Left kidney (tissue), 8 donors: ENCODE measurements at places on chromosomes 5 and 9.

DNA sequence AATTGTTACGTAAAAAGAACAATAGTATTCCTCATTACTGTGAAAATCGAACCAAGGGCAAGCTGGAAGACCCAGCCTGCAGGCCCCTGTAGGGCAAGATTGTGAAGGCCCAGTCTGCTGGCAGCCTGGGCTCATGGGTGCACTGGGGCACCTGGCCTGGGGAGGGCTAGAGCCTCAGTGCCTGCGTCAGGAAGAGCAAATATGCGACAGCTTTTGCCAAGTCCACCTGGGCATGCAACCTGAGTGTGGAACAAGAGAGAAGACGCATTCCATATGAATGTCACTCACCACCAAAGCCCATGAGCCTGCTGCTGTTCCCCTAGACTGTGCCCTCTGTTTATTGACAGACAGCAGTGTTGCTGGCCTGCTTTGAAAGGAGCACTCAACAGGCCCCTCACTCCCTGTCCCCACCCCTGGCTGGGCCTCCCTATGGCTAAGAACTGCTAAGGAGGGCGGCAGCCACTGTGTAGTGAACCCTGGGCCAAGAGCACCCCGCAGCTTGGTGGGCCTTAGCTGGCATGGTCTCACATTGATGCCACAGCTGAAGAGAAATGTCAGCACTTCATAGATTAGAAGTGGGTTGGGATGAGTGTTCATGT is 28.2 kb downstream of the PSD2 start:
- no peak for DNase-seq

GRCh38 chr5:76393035-76393680 is 9.9 kb upstream of the IQGAP2 start:
- no peak for DNase-seq

GRCh38 chr9:136614967-136615623 is 47.6 kb upstream of the EGFL7 start:
- no peak for DNase-seq

- no peak for DNase-seq
These were observed 235.1 kb upstream of the ADAMTSL1 start for GRCh38 chr9:18238752-18239447.

GRCh38 chr9:69323861-69324260 is 1.2 kb upstream of the ENTREP1 start:
- DNase-seq = peak; percentile 35

DNA sequence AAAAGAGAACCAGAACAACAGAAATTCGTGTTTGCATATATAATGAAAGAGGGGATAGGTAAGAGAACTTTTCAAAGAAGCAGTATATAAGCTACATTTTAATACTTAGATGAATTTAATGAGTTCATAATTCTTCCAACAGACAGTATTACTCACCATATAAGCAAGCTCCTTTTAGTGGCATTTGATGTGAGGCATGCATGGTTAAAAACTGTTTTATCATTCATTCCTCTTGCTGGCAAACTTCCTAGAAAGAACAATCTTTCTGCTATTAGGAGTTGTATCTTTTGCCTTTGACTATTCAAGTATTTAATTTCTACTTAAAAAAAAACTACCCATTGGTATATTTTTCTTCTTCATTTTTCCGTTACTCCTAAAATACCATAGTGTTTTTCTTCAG is 65.7 kb upstream of the EIF4EBP3 start:
- DNase-seq = no peak

GRCh38 chr9:127178686-127179632 is 56.5 kb upstream of the ANGPTL2 start:
- DNase-seq = no peak

- DNase-seq = no peak
These were observed 16.9 kb upstream of the PLCXD3 start for GRCh38 chr5:41527201-41527779.

GRCh38 chr5:172710676-172711075 is 60.3 kb downstream of the DUSP1 start:
- no peak for DNase-seq

DNA sequence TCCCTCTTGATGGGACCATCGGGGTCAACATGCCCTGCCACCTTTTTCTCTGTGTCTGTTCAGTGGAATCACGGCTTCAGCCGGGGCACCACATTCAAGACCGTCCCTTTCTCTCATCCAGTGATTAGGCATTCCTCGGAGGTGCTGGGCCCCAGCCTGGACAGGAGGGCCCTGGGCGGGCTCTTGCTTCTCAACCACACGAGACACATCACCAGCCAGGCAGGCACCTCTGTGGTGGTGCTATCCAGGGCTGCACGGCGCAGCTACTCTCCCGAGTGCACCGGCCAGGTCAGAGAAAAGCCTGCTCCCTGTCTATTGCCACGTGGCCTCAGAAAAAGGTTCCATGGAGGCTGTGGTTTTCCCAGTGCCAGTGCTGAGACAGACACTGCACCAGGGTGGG is 255.2 kb upstream of the IRX1 start:
- no peak for DNase-seq

DNA sequence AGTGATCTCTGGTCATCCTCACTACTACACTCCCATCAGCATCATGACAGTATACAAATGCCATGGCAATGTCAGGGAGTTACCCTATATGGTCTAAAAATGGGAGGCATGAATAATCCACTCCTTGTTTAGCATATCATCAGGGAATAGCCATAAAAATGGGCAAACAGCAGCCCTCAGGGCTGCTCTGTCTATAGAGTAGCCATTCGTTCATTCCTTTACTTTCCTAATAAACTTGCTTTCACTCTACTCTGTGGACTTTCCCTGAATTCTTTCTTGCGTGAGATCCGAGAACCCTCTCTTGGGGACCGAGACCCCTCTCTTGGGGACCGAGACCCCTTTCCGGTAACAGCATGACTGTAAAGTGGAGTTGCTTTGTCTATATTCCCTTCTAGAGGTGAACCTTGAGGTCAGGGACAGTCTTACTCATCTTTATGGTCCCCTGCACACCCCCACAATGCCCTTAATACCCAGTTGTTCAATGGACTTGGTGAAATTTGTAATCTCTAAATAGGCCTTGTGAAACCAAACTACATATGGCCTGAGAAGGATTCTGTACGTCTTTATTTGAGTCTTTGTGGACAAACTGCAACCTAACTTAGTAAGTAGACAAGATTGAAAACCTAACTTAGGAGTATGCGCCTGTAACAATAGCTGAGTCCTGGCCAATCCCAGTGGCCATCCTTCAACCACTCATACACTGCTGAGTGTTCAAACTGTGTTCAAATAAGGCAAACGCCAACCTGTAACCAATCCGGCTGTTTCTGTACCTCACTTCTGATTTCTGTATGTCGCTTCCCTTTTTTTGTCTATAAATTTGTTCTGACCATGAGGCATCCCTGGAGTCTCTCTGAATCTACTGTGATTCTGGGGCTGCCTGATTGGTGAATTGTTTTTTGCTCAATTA is 32.3 kb upstream of the UBTD2 start:
- no peak for DNase-seq

GRCh38 chr9:98942906-98943681 is 613 bp upstream of the COL15A1 start:
- no peak for DNase-seq

- no peak for DNase-seq
These were observed 75.3 kb downstream of the C9orf153 start for GRCh38 chr9:86184138-86184524.

- DNase-seq = no peak
These were observed 435.2 kb upstream of the ADAMTS16 start for GRCh38 chr5:4704951-4705350.

- no peak for DNase-seq
These were observed 142.5 kb upstream of the SLC24A2 start for GRCh38 chr9:19931098-19931890.

GRCh38 chr9:114947058-114947457 is 16.7 kb upstream of the TNFSF8 start:
- DNase-seq = no peak

DNA sequence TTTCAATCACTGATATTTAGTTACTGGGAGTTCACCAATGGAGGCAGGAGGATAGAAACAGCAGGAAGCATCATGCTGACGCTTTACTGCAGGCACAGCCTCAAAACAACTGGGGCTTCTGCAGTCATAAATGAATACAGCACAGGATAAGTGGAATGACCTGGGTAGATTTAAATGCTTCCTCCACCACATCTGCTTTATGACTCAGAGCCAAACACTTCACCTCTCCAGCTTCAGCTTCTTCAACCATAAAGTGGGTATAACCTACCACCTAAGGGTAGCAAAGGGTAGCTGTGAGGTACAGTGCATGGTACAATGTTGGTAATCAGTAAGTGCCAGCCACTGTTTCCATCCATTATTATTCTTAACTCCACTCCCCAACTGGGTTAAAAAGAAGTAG is 28.4 kb downstream of the RASEF start:
- no peak for DNase-seq

- no peak for DNase-seq
These were observed 672 bp downstream of the PAXX start for GRCh38 chr9:136992819-136993369.

DNA sequence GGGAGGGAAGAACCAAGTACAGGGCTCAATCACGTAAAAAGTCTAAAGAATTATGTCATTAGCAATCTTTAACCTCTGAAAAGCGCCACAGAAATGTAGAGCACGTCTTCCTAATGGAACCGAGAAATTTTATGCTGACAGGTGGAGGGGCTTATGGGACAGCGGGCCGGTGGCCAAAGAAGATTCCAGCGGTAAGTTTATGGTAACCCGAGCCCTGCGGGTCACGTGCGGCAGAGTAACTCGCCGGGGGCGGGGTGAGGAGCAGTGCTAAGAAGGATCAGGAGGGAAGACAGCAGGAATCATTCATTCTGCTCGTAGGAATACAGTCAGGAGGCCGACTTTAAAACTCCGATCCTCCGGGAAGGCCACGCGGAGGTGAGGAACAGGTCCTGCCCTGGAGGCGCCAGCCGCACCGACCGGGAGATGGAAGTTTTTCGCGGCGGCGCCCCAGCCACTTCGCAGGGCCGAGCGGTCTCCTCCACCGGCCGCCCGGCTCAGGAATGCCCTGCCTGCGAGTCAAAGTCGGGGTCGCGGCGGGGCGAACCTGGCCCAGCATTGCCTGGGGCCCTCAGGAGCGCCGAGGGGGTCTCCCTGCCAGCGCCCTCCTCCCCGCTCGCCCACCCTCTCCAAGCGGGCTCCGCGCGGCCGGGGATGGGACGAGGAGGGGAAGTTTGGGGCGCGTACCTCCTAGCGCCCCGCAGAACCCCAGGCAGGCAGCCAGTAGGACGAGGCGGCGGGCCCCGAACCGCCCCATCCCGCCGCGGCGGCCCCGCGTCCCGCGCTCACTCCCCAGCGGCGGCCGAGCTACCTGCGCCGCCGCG is 101.8 kb downstream of the ESM1 start:
- peak; percentile 75 for DNase-seq

DNA sequence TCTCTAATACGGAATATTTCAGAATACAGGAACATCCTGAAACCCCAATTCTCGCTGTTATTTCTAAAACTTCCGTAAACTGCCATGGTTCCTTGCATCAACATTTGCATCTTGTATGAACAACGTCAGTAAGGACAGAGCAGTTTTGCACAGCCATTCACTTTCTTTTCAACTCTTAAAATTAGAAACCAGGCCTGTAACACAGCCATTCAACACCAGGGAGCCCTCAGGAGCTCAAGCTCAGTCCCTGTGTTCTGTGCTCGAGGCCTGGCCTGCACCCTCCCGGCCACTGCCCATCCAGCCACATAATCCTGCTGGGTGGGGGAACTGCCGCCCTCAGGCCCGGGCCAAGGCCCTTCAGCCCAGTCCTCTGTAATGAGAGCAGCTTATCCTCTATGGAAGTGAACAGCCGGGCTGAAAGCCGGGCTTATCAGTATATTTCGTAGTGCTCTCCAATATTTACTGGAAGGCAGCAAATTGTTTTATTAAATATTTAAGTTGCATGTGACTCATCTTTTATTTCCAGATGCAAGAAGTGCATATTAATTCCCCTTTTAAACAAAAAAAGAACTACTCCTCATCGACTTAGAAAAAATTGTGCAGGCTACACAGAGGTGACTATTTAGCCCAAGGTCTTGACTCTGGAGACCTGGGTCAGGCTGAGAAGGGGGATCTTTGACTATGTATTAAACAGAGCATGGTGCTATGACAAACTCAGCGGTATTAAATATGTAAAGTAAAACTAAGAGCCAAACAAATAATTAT is 33.2 kb upstream of the SLC6A3 start:
- no peak for DNase-seq

DNA sequence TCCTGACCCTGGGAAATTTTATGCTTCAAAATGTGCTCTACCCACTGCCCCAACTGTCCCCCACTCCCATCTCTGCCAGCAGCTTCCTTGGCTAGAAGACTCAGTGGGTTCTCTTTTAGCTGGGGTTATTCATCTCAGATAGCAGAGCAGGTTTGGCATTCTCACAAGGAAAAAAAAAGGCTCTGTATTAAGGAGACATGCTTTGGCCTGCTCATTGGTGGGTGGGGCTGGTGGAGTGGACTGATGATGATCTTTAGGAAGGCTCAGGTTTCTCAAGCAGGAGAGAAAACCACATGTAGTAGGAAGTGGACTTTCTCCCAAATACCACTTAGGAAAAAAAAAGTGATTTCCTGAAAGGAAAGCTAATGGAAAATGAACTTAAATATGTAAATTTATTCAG is 279.2 kb upstream of the ZNF462 start:
- DNase-seq = no peak

DNA sequence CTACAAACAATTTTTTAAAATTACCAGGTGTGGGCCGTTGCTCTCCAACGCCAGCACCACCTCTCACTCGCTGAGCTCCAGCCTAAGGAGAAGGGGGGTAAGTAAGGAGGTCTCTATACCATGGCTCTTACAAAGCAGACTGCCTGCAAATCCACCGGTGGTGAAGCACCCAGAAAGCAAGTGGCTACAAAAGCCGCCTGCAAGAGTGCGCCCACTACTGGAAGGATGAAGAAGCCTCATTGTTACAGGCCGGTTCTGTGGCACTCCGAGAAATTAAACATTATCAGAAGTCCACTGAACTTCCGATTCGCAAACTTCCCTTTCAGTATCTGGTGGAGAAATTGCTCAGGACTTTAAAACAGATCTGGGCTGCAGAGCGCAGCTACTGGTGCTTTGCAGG is 46.0 kb downstream of the CDO1 start:
- no peak for DNase-seq
